ENCODE measurements at places on chromosomes 13 and 19.

DNA sequence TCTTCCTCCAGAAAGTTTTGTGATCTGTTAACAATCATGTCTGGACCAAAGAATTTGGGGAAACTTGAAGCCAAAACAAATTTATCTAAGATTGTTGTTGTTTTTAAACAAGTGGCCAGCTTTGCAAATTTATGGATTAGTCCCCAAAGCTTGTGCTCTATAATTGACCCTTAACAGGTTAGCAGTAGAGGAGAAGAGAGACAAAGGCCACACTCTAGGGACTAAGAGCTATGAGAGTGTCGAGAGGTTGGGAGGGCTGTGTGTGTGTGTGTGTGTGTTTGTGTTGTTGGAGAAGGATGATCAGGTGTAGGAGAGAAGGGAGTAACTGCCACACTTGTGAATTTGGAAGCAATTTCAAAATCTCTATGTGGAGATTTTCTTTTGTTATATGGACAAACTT is 367.3 kb downstream of the KCNRG start:
- no peak for DNase-seq

DNA sequence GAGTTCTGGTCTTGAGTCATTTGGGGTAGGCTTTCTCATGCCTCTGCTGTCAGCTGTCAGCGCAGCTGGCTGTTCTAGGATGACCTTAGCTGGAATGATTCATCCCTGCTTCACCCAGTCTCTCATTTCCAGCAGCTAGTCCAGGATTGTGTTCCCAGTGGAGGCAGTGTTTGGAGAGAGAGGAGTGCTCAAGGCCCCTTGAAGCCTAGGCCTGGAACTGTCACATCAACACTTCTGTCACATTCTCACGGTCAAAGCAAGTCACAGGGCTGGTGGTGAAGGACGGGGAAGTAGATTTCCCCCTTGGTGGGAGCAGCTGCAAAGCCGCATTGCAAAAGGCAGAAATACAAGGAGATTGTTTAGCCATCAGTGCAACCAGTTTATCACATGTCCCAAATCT is 15.2 kb downstream of the TPT1 start:
- DNase-seq = no peak

DNA sequence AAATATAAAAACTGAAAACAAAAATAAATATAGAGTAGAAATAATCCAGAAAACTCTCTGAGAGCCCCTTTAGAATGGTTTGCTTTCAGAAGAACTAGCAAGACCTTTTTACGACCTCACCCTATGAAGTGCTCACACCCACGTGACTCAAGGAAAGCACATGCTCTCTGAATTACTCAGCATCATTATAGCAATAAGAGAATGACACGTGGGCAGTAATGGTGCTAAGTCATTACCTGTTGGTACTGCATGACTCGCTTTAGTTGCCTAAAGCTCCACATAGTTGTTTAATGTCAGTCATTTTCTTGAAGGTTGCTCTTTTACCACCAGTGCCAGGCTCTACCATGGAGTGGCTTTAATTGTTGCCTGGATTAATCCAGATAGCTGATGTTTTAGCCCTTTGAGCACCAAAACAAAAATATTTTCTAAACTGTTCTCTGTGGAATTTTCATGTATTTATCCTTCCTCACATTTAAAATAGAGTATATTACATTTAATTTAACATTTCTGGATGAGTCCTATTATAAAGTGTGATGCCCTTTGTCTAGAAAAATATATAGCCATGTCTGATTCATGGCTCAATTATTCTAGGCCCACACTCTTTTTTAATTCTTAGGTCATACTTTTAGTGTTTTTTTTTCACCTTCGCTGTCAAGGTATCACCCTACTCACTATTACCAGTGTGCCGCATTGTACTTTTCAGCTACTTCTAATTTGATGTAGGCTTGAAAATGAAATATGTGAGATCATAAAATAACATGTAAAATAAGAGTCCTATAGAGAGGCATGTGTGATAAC is 56.8 kb downstream of the THSD1 start:
- DNase-seq = no peak

DNA sequence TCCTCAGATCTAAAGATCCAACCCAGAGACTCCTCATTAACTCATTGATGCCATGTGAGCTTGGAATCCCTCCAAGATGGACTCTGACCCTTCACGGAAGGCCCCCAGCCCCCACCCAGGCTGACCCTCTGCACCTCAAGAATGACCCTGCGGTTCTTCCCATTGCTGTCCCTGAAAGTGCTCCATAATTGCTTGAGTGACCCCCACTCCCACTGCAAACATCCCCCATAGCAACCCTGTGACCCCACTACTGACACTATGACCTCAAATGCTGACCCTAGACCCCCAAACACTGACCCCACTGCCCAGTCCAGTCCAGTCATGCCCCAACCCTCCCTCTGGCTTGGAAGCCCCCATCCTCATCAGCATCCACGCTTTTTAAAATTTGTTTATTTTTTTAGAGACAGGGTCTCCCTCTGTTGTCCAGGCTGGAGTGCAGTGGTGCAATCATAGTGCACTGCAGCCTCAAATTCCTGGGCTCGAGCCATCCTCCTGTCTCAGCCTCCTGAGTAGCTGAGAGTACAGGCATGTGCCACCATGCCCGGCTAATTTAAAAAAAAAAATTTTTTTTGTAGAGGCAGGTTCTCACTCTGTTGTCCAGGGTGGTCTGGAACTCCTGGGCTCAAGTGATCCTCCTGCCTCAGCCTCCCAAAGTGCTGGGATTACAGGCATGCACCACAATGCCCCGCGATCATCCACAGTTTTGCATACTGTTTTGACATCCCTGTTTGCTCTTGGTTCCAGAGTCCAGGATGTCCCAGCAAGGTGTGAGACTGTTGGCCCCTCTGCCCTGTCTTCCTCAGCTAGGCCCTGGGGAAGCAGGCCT is 855 bp downstream of the LYL1 start:
- no peak for DNase-seq

DNA sequence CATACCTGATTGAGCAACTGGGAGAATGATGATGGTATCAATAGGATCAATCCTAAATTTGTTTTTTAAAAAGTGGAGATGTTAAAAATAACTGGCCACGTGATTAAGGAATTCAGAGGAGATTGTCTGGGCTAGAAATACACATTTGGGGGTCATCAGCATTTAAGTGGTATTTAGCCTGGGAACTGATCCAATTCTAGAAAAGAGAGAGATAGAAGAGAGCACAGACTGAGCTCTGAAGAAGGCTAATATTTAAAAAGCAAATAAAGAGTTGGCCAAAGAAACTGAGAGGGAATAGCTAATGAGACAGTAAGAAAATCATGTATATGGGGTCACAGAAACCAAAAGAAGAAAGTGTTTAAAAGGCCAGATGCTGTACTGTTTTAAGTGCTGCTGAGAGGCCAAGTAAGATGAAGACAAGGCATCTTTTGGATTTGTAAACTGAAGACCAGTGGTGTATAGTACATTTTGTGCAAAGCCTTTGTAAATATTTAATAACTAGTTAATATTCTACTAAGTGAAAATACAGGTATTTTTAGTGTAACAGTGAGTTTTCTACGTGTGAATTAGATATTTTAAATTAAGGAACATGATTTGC is 40.2 kb downstream of the UBL3 start:
- no peak for DNase-seq

GRCh38 chr19:40442328-40443130 is 1.6 kb downstream of the SERTAD3 start:
- DNase-seq = no peak

DNA sequence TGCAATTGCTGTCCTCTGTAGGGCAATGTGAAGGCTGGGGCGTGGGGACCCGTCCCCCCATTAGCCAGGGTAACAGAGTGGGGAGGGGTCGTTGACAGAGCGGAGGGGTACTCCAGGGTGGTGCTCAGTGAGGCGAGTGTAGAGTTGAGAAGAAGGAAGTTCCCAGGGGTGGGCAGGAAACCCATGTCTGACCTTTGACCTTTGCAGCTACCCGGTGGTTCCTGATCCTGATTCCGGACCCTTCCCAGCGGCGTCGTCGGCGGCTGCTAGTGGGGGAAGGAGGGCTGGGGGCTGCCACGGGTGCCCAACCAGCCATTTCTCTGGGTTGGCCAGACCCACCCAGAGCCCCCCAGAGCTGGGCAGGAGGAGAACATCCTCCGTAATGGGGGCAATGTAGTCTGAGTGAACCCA is 2.1 kb upstream of the PLVAP start:
- no peak for DNase-seq

GRCh38 chr13:107867701-107868661 is 347.4 kb downstream of the LIG4 start:
- no peak for DNase-seq

DNA sequence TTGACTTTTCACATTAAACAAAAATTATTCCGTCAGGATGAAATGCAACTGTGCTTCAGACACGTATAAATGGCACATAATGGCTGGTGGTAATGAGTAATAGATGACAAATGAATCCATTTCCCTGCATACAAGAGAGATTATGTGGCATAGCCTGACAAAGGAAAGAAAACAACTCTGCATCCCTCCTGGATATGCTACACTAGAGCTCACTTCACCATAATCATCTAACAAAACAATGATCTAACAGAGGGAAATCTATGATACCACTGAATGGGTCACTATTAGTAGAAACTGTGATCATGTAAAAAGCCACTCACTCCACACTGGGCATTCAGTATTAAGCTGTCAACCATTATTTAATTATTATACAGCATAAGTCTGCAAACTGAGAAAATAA is 1498.4 kb downstream of the EFNB2 start:
- no peak for DNase-seq

- DNase-seq = no peak
These were observed at the start of gene MATK for GRCh38 chr19:3785938-3786824. Gene MATK, minus strand, starts transcription at chr19:3786381. Its CDS starts 1,246 bp downstream, at chr19:3785135.

DNA sequence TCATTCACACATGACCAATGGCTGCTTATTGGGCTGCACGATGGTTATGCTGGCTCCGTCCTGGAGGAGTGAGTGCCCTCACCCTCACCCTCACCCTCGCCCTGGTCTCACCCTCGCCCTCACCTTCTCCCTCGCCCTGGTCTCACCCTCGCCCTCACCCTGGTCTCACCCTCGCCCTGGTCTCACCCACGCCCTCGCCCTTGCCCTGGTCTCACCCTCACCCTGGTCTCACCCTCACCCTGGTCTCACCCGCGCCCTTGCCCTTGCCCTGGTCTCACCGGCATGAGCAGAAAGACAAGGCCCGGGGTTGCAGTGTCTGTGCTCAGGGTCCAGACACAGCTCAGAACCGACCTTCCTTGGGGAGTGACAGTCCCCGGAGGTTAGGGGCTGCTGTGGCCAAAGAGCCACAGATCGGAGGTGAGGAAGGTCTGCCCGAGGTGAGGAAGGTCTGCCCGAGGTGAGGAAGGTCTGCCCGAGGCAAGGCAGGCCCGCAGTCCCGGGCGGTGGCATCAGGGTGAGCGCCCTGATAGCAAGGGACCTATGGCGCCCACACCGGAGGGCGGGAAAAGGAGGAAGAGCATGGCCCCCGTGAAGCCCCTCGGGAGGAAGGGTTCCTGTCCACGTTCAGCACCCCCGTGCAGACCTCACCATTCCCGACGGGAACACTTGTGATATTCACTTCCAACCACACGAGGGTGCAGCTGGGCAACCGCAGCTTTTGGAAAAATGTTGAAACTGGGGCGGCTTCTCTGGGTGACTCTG is 65.6 kb downstream of the MCF2L start:
- DNase-seq = no peak

- no peak for DNase-seq
These were observed 28.3 kb downstream of the RCBTB2 start for GRCh38 chr13:48504606-48505005.

- DNase-seq = no peak
These were observed 13.8 kb downstream of the DCAF15 start for GRCh38 chr19:13965926-13966683.

GRCh38 chr19:55081770-55082019 is 6.0 kb downstream of the EPS8L1 start:
- no peak for DNase-seq

GRCh38 chr13:27296496-27296895 is 25.9 kb downstream of the RASL11A start:
- no peak for DNase-seq

GRCh38 chr19:42152910-42153671 is 20.8 kb upstream of the POU2F2 start:
- no peak for DNase-seq

- DNase-seq = no peak
These were observed 1773.8 kb downstream of the PCDH9 start for GRCh38 chr13:65456150-65456912.

DNA sequence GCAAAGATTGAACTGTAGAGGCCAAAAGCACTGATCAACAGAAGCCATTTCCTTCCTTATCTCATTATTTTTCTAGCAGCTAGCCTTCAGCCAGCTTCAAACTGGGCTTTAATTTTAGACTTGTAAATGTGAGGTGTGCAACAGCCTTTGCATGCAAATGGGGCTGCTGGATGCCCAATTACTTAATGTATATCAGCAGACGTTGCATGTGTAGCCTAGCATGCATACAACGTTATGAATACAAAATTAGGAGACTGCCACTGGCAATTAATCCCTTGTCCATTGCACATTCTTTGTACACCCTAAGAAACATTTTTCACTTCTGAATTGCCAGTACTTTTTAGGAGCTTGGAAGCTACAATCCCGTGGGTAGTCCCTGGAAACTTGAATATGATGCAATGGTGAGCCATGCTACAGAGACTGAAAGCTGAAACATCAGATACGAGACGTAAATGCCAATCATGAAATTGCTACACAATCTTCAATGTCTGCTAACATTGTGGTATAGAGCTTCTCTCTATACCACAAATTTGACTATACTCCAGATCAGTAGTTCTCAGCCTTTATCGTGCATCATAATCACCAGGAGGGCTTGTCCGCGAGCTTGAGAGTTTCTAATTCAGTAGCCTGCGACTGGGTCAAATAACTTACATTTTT is 20.2 kb downstream of the EPSTI1 start:
- no peak for DNase-seq

DNA sequence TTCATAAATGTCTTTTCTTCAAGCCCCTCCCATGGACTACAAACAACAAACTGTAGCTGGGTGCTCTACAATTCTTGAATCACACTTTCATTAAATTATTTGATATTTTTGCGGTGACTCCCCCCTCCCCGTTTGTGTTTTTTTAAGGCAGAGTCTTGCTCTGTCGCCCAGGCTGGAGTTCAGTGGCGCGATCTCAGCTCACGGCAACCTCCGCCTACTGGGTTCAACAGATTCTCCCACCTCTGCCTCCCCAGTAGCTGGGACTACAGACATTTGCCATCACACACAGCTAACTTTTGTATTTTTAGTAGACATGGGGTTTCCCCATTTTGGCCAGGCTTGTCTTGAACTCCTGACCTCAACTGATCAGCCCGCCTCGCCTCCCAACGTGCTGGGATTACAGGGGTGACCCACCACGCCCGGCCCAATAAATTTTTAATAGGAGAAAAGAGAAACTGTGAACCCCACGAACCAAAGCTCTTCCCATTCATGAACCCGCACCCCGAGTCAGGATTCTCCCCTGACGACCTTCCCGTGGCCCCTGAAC is 703 bp downstream of the ZNF506 start:
- no peak for DNase-seq
